ENCODE measurements at places on chromosomes 3 and 15.

DNA sequence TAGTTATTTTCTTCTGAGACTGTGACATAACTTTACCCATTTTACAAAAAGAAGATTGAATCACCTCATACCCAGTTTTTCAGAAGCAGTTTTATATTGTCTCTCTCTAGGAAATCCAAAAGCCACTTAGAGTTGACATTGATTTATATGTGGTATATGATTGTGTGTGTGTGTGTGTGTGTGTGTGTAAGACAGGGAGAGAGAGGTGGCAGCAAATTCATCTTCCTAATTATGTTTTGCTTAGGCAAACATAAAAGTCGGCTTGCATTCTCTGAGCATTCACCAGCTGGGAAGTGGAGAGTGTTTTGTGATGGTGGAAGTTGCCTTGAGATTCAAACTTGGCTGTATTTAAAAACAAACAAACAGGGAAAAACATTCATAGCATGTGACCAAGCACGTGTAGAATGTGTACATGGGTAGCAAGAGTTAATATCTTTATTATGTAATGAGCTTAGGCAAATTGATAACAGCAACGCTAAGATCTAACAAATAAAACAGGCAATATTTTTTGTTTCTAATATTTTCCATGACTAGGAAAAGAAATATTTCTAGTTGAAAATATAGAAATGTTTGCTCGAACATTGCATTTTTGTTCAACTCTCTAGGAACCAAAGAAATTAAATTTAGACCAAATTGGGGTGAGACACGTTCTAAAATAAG, 64.4 kb upstream of the IGF1R start:
- DNase-seq, result no peak

- DNase-seq, result no peak
These were observed 292.4 kb downstream of the UBE2E2 start for GRCh38 chr3:23495507-23495906.

DNA sequence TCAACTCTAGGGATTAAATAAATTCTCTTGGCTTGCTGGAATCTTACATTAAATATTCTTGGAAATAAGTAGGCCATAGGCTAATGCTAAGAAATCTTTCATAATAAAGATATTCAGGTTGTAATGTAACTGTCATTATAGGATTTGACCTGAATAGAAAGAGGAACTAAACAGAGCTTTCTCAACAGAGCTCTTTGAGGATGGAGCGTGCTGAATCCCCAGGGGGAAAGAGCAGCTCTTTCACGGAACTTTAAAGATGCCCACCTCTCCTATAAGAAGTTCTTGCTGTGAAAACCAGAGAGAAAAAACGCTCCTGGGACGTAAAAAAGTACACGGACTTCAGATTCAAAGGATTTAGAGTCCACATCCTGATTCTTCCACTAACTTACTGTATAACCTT, 77.9 kb downstream of the NTRK3 start:
- DNase-seq, result no peak

- no peak for DNase-seq
These were observed 12.2 kb upstream of the VIPR1 start for GRCh38 chr3:42490243-42490642.

DNA sequence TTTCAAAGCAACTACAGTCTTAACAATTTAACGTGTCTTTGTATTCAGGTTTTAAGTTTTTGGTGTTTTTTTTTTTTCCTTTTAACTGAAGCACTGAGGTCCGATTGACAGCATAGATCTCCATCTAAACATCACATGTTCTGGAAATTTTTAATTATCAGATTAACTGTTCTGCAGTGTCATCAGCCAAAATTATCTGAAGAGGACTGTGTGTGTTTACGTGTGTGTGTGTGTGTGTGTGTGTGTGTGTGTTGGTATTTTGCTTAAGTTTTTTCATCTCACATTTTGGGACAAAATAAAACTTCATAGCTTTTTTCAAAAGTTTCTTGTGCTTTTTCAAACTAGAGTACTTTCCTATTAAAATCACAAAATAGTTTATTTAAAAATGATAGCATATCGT, 1.8 kb downstream of the PIK3CA start:
- DNase-seq, result peak; percentile 69

DNA sequence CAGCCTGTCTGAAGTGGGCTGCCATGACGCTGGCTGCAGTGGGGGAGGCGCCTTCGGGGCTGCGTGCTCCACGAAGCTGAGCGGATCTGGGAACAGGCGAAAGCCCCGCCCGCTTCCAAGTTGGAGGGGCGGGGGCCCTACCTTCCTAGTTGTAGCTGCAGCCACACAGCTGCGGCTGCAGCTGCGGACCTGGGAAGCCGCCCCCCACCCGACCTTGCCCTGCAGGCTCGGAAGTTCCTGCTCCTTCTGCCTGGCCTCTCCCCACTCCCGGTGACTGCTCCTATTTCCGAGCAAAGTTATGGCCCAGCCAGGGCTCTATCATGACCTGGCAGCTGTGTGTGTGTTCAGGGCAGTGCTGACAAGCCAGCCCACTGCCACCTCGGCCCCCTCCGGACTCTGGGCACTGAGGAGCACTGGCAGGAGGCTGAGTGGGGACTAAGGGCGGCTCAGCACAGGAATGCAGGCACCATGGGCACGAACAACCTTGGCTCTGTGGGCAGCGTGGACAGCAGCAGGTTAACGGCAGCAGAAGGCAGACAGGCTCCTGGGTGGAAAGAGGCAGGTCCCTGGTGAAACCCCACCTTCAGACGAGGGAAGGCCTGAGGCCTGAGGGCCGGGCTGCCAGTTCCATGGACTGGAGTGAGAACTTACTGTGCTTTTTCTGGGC, 352.4 kb upstream of the TMCO5A start:
- no peak for DNase-seq

DNA sequence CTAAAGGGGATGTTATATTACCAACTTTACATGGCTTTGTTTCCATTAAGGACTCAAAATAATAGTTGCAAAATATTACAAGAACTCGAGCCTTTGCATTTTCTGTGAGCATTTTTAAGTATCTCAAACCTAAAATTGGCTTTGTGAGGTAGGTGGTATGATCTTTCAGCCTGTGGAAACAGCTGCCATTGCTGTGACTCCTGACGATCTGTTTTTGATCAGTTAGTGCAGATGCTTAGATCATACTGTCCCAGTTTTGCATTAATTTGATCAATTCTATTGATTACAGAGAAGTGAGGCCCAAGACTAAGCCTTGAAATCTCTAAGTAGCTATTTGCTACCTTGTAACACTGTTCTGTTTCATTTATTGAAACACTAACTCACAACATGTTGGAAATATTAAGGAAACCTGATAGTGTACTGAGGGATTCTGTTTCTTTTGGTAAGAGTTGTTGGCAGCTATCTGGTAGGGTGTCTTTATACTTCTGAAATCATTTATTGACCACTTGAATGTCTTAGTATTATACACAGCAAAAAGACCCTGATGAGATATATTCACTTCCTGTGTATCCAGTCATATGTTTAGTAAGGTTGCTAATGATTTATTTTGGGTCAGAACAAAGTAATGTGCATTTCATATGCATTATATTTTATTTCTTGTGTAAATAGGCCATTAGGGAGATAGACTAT, 14.8 kb downstream of the SKIL start:
- no peak for DNase-seq

DNA sequence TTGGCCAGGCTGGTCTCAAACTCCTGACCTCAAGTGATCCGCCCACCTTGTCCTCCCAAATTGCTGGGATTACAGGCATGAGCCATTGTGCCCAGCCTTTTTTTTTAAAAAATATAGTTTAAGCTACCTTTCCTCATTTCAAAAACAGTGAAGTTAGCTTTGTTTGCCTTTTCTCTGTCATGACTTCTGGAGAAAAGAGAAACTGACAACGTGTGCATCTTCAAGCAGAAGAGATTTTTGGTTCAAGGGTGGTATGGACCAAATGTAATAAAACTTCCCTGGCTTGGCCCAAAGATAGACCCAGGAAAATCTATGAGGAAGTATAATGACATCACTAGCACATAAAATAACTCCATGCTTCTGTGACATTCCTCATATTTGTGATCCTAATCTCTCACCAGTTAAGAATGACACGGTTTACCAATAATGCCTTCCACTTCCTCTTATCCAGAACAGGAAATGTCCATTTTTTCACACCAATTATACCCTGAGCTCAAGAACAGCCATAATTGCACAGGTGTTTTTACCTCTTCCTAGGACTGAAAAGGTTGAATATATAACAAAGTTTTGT, 781.2 kb upstream of the NR2F2 start:
- no peak for DNase-seq

DNA sequence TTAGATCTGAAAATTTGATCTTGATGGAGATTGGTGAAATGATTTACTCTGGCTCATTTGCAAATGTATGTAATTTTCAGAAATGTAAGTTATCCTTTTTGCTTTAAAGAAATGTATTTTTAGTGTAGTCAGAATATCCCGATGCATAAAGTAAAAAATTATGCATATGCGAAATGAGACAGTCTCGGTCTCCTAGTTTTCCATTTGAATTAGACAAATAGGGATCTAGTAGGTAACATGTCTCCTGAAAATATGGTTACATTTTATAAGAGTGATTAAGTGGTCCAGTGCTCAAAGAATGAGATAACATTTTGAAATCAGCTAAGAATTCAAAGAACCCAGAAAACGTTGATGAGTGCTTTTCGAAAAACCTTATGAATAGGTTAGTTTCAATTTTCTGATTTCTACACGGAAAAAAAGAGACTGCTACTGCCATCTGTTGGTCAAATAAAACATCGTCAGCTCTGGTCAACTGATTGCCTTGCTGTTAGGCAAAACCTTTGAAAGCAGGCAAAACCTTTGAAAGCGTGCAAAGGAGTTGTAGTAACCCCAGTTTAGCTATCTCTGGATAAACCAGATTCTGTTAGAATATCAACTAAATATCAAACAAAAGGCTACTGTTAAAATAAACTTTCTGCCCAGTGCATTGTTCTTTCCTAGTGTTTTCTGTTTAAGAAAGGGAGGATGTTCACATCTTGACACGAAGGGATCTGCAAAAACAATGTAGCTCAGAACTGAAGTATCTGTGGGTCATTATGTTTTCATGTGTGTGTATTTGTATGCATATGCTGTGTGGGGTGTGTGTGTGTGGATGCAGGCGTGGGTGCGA, 59.3 kb upstream of the CHMP2B start:
- DNase-seq, result peak; percentile 73

DNA sequence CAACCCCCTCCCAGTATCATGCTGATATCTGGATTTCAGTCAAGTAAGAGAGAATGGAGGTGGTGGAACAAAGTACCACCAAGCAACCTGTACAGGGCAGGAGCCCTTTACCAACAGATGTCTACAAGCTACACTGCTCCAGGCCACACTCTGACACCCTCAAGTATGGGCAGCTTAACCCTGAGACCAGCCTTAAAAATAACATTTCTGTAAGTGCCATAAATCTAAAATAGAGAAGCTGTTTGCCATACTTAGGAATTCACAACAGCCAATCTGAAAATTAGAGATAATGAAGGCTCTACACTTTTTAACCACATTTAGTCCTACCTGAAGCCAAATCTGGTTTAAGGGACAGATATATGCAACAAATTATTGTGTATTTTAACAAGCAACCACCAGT, 59.7 kb downstream of the C3orf70 start:
- DNase-seq, result no peak

DNA sequence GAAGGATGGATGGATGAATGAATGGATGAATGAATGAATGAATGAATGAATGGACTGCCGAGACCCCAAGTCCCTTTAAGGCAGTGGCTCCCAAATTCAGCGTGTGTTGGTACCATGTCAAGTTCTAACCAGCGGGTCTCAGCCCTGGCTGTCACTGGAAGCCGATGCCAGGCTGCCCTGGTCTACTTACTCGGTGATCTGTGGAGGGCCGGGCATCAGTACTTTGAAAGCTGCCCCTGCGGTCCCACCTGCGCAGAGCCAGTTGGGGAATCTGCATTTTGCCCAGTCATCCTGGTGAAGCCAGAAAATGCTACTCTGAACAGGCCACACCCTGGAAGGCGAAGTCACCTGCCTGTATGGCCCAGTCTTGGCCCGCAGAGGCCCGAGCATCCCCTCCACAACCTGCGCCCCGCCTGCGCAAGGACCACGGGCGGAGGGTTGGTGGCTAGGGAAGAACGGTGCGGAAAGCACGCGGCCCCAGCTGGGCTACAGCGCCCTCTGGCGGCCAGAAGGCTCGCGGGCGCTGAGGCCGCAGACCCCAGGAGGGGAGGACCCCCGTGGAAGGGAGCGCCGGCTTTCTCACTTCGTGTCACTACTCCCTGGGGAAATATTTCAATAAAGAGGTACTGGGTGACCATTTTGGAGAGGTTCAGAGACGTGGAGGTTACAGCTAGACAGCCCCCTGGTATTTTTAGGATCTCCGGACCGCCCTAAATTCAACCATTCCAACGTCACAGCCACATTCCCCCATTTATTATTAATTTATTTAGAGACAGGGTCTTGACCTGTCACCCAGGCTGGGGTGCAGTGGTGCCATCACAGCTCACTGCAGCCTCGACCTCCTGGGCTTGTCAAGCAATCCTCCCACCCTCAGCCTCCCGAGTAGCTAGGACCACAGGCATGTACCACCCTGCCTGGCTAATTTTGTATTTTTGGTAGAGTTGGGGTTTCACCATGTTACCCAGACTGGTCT, 34.9 kb downstream of the PRKCD start:
- peak; percentile 59 for DNase-seq

GRCh38 chr3:21889166-21889565, 138.2 kb upstream of the ZNF385D start:
- no peak for DNase-seq

DNA sequence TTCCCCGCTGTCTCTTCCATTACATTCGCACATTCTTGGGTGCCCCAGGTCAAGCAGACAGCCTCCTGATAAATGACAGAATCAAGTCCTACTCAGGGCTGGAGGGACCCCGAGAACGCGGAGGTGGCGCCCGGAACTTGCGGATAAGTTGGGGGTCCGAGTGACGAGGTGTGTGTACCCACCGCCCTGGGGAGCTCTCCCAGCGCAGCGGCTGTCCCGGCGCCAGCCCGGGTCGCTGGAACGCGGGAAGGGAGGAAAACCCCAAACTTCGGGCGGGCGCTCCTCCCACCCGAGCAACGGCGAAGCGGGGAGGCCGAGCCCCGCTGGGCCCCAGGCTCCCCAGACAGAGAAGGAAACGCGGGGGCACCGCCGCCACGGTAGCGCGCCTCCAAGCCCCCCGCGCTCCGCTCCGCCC, 550 bp downstream of the CLN6 start:
- DNase-seq, result peak; percentile 64

GRCh38 chr15:31280046-31280830, 46.4 kb upstream of the KLF13 start:
- no peak for DNase-seq

- DNase-seq, result peak; percentile 28
These were observed 1.3 kb upstream of the ETV5 start for GRCh38 chr3:186109897-186110803.

DNA sequence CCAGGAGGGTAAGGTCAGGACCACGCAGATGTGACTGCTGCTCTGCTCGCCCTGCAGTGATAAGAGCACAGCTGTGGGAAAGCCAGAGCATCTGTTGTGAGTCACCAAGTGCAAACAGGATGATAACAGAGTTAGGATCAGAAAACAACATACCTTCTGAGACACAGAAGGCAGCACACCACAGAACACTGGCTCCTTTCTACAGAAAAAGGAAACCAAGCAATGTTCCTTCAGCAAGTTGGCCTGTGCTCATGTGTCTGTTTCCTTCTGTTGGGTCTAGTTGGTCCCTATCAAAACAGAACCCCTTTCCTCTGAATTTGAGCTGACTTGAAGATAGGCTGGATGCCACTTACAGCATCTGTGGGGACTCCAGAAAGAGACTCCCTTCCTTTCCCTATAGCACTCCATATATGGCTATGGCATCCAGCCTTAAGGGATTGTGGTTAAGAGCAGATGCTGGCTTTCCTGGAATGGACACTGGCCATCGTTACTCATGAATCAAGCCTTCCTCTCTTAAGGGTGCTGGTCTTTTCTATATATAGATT, 440.7 kb upstream of the THBS1 start:
- DNase-seq, result peak; percentile 92

- DNase-seq, result no peak
These were observed 6.5 kb upstream of the STRC start for GRCh38 chr15:43625106-43625505.

Measured in erythroblast (primary cell).